RPMI7951 (cell line): ENCODE measurements at places on chromosomes 2 and 18.

DNA sequence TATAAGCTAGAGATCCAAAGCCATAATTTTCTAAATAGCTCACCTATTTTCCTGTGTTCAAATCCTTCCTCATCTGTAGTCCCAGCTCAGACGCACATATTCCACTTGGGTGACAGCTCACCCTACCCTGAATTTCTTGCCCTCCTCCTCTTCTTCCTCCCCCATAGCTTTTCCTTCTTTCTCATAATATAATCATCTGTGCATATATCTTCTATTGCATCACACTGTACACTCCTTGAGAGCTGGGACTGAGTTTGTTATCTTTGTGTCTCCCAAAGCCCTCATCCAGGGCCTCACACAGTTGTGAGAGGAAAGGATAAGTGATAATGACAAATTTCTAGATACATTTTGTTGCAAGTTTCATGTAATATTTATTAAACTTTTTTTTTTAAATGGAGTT is 55.9 kb upstream of the RTN4 start:
- DNase-seq, result no peak

DNA sequence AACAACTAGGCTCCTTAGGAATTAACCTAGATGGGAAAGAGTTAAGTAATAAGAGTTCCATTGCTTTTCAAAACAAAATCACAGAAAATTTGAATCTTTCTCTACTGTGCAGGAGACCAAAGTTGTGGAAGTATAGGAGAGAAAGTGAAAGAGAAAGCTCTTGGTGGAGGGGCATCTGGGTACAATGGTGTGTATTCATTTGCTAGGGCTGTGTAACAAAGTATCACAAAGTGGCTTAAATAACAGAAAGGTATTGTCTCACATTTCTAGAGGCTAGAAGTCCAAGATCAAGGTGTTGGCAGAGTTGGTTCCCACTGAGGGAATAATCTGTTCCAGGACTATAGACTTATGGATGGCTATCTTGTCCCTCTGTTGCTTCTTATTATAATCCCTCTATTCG is 50.5 kb upstream of the GORASP2 start:
- peak; percentile 13 for DNase-seq

- DNase-seq, result no peak
Observed at GRCh38 chr2:17058772-17059402, 393.3 kb upstream of the CYRIA start.

GRCh38 chr2:222907790-222908441 is 47.1 kb downstream of the ACSL3 start:
- no peak for DNase-seq

- DNase-seq, result no peak
Observed at GRCh38 chr2:23659328-23659727, 267.6 kb downstream of the ATAD2B start.

GRCh38 chr18:58716060-58716756 is 44.9 kb downstream of the MALT1 start:
- no peak for DNase-seq

- DNase-seq, result peak; percentile 69
Observed at GRCh38 chr2:31287654-31288053, 53.7 kb downstream of the EHD3 start.

DNA sequence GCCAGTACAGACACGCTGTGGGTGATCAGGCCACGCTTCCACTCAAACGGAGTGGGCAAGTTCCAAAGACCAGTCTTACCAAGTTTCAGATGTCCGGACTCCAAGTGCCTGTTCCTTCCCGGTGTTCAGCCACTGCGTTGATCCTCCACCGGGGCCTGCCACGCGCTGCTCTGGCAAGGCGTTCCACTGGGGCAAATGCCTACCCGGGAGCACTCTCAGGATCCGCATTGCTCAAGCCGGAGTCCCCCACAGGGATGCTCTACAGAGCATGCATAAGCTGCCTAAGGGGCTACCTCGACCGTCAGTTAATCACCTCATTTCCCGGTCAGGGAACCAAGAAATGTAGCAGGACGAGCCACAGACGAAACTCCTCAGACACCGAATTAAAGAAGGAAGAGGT is 37.0 kb upstream of the CLASP1 start:
- DNase-seq, result no peak

DNA sequence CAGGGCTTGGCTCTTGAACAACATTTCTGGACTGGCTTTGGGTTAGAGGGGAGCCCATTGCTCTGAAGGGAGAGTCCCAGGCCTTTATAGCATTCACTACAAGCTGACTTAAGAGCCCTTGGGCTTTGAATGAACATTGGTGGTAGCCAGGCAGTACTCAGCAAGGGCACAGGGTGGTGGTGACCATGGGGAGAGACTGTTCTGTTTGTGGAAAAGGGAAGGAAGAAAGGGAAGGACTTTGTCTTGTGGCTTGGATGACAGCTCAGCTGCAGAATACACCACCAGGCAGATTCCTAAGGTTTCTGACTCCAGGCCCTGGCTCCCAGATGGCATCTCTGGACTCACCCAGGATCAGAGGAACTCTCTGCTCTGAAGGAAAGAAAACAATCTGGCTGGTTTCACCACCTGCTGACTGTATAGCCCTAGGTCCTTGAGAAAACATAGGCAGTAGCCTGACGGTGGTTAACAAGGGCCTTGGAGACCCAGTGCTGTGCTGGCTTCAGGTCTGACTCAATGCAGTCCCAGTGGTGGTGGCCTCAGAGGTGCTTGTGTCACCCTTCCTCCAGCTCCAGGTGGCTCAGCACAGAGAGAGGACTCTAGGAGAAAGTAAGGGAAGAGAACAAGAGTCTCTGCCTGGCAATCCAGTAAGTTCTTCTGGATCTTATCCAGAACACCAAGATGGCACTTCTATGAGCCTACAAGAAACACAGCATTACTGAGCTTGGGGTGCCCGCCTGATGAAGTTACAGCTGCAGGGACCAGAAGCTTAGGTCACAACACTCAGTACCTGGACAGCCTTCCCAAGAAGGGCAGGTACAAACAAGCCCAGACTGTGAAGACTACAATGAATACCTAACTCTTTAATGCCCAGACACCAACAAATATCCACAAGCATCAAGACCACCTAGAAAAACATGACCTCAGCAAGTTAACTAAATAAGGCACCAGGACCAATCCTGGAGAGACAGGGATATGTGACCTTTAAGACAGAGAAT is 16.4 kb upstream of the ABCB11 start:
- no peak for DNase-seq

DNA sequence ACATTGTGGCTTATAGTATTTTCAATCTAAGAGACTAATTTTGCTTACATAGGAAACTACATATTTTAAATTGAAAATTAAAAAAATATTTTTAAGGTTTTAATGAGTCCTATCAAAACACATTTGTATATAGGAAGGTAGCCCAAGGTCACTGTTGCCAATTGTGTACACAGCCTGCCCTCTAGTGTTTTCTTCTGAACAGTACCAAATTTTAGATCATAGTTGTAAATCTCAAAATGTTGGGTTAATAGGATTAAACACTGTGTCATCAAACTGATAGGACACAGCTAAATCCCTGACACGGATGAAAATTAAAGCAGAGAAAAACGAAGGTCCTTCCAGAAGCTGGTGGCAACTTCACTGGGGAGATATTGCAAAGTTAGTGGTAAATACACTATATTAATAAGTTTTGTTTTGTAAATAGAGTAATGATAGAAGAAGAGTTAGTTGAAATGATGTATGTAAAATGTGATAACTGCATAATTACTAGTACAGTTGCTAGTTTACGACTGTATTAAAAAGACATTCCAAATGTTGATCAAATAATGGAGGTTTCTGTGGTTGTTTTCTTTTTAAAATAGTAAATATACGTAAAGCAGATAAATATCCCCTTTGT is 19.7 kb downstream of the CLUL1 start:
- DNase-seq, result peak; percentile 46

- no peak for DNase-seq
Observed at GRCh38 chr18:2121224-2121623, 450.1 kb downstream of the METTL4 start.

DNA sequence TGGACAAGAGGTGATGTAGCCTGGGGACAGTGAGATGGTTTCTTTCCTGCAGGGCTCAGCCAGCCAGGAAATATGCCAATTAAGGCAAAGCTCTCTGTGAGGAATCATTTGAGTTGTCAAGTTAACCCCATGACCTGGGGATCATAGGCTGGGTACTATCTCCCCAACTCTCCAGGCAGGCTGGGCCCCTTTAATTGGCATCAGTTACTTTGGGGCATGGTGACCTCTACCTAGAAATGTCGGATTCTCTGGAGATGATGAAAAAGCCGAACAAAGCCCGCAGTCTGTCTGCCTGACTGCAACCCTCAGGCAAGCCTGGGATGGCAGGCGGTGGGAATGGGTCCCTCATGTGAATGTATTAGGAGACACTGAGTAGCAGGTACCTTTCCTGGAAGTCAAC is 193.5 kb upstream of the SMAD2 start:
- no peak for DNase-seq

DNA sequence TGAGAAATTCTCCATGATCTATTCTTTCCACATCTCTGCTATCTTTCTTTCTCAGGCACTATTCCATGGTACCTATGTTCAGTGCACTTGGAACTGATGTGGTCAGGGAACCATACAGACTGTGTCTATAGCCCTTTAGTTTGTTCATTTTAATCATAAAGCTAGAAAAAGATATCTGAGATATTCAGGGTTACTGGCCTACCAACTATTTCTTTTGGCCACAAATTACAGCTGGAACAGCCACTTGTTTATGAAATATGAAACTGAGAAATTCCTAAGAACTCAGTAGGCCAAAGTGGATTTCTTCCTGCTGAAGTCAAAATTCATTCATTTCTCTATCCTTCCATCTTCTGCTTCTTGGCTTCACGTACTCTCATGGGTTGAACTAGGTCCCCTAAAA is 22.8 kb upstream of the LYPD1 start:
- no peak for DNase-seq

DNA sequence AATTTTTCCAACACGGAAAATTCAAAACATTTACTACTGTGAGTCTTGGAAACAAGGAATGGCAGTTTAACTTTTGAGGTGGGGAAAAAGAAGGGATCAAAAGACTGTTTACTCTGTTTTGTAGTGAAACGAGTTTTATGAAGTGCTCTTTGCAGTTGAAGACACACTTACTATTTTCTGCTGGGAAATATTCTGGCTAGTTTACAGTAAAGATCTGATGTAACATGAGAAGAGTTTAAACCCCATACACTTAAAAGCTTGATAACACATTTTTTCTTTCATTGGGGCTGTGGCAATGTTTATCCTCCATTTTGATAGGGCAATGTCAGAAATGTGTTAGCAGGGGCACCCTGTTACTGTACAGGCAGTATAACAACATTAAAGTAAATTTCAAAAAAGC is 124.9 kb upstream of the SMAD7 start:
- DNase-seq, result no peak

DNA sequence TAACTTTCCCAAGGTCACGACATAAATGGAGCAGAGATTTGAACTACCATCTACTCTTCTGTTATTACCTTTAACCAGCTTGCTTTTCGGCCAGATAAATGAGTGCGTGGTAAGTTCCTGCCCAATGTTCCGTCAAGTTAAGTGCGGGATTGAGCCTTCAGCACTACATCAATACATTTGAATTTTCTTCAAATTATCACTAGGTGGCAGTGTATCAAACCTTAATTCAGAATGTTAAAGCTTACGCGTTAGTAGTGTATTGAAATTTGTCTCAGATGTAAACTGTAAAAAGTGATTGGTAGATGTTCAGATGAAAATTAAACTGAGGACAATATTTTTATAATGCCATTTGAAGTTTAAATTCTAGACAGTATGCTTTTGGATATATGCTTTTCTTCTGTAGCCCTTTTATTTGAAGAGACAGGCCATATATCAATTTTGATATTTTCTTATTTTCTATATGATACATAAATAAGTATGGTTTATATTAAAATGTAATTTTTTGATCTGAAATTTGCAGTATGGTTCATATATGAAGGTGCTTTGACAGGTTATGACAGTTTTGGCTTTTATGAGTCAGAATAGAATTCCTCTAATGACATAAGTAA is 681.3 kb downstream of the ADCYAP1 start:
- DNase-seq, result peak; percentile 41

DNA sequence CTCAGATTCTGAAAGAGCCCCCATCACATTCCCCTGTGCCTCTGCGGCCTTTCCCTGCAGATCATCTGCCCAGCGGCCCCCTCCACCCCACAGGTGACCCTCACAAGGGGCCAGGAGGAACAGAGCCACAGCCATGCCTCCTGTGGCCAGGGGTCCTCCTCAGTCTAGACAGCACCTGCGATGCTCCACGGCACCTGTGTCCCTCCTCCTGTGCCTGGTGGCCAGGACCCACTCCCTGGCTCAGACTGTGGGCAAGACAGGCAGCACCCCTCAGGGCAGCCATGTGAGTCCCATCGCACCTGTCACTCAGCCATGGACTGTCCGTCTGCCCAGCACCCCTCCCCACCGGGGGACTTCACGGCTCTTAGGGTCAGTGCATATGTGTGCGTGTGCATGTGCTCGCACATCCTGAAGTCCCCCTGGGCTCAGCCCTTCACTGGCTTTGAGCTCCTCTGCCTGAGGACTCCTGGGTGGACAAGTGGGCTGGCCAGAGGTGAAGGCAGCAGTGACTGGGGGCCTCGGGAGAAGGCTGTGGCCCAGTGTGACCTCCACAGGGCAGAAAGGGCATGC is 237.7 kb downstream of the ATAD2B start:
- DNase-seq, result no peak

DNA sequence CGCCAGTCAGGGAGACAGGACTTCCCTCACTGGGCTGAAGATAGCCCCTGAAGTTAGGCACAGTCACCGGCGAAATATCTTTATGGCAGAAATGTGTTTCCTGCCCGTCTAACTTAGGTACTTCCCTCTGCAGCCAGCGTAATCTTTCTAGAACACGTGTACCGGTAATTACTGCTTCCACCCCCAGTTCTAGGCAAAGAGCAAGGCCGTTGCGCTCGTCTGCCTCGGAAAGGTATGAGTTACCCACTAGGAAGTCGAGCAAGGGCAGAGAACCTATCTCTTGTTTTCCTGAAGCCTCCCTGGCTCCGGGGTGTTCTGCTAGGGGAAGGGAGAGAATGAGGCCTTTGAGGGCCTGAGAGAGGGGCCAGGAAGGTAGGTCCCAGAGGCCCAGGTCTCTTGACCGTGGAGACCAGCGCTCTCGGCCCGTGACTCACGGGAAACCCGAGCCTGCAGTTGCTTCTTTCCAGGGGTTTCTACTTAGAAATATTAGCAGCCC is 70.0 kb downstream of the TWSG1 start:
- DNase-seq, result no peak
